ENCODE measurements at places on chromosomes 7 and 10. TPM values are rescaled to one million over a fixed set of nuclear protein-coding genes. Genes with fewer than 3 reads are reported as not detected.

NSUN5 gene
- polyA plus RNA-seq, result 14.5 TPM

ANKRD30A gene
- polyA plus RNA-seq, result not detected

JCAD gene
- 68.0 TPM for polyA plus RNA-seq

KEL gene
- 2.1 TPM for polyA plus RNA-seq

CCDC146 gene
- 28.3 TPM for polyA plus RNA-seq

EZH2 gene
- polyA plus RNA-seq, result 56.3 TPM

IL6 gene
- 3.5 TPM for polyA plus RNA-seq

ZNF736 gene
- 21.1 TPM for polyA plus RNA-seq

ADRB1 gene
- polyA plus RNA-seq, result 2.6 TPM
